H7 (cell line): ENCODE measurements at places on chromosomes 1 and 21. TPM values are rescaled to one million over a fixed set of nuclear protein-coding genes. Genes with fewer than 3 reads are reported as not detected.

Gene BEND5
- 13.1 and 19.0 TPM in 2 replicates for total RNA-seq

- DNase-seq, result peak; percentile 93
These were observed 4.5 kb downstream of the C1orf232 start for GRCh38 chr1:26164036-26164860.

DNA sequence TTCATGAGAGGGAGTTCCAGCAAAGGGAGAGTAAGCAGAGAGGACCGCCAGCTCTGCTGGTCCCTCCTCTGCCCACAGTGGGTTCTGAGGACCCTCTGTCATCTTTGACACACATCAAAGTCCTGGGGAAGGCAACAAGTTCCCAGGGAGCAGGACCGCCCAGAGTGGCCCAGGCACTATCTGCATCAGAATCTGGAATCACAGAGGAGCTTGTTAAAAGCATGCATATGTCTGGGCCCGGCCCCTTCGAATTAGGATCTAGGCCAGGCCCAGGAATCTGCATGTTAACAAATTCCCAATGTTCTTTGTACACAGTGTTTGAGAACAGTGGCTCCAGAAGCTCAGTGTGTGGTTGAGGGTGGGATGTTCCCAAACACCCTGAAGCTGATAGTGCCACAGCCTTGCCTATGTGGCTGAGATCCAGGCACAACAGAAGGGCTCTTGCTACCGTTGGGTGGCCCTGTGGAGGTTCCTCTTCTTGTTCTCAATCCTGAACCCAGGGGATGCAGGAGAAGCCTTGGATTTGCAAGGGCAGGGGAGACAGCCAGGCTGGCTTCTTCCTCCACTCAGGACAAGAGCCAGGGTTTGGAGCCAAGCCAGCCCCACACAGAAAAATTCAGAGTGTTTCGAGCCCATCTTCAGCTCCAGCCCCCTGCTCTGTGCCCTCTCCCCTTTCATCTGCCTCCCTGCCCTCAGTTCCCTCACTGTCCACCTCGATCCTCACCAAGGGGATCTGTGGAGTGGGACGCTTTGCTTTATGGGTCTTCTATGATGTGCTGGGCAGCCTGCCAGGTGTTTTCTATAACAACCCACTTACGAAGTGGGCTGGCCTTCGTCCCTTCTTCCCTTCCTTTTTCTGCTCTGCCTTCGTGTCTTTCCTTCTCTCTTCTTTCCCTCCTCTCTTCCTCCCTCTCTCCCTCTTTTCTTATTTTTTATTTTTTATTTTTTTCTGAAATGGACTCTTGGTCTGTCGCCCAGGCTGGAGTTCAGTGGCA is 129.0 kb upstream of the TMPRSS2 start:
- DNase-seq, result no peak

Gene RAB7B
- total RNA-seq, result not detected in 2 replicates
